ENCODE measurements at places on chromosomes 5 and 9.

GRCh38 chr5:115321309-115321708 is 24.9 kb upstream of the CCDC112 start:
- DNase-seq = no peak

DNA sequence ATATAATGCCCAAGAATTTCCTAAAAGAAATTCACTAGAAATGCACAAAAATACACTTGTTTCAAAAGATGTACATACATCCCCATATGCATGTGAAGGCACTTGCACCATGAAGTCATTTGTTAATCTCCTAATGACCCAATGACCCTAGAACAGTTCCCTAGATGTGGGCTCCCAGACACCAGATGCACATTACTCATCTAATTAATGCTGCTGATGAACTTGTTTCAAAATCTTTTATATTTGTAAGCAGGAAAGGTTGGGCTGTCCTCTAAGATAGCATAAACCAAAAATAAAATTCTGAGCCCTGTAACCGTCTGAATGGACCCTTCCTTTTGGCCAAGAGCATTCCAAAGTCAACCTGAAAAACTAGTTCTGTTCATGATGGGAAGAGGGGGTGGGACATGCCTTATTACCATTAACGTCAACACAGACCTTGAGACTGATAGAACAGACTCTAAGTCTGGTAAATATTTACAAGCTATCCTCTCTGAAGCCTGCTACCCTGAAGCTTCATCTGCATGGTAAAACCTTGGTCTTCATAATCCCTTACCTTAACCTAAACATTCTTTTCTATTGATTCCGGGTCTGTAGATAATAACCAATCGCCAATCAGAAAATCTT is 91.0 kb upstream of the DAPK1 start:
- DNase-seq = no peak

GRCh38 chr9:75414371-75415160 is 326.3 kb downstream of the OSTF1 start:
- DNase-seq = no peak

- no peak for DNase-seq
Observed at GRCh38 chr9:69637817-69638200, 34.4 kb downstream of the APBA1 start.

GRCh38 chr9:38125889-38126288 is 56.9 kb upstream of the SHB start:
- DNase-seq = no peak

DNA sequence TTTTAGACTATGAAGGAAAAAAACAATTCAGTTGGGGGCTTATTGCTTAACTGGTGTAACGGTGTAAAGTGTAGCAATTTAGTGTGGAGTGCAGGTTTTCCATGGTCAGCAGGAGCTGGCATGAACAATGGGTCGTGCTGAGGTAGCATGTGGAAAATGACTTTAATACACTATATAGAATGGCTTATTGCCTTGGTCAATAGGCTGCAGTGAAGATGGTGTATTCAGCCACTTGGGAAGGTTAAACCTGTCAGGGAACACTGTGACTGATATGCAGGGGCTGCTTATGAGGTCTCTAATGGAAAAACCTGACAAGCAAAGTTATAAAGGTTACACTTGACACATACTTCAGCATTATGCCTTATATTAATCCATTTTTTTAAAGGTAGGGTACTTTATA is 764.7 kb upstream of the ARRDC3 start:
- no peak for DNase-seq

DNA sequence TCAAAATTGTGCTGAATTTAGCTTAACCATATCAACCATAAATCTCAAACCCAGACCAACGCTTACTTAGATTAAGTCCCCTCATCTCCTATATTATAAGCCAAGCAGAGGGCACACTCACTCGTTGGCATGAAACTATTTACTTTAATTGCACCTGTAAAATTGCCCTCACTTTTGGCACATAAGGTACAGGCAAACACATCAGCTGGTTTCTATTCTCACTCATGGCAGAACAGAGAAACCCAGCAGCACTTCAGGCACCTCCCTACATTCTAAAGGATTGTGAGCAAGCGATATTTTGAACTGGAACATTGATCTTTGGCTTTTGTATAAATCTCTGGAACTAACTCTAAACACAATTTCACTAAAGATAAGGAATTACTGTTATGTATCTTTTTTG is 845.6 kb upstream of the CDH6 start:
- DNase-seq = no peak

DNA sequence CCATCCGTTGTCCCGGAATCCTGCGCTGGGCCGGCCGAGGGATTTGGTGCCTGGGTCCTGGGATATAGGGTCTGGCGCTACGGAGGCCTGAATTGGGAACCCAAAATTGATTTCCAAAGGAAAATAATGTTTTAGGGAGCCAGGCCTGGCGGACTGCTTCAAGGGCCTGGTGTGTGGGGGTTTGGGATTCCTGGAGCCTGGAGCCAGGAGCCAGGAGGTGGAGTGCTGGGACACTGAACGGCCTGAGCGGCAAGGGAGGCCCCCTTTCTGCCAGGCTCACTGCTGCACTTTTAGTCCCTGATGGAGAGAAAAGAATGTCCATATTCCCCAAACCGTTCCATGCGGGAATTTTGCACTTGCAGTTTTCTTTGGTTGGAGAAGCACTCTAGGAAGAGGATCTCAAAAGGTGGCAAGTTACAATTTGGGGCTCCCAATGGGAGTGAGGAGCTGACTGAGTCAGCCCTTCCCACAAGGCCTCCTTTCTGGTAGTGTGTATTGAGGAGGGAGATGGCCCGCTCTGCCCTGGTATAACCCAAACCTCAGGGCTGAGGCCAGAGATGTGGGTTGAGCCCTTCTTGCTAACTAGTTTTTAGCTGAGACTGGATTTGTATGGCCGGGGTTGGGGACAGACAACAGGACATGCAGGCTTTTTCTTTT is 2.2 kb downstream of the LMX1B start:
- DNase-seq = no peak

DNA sequence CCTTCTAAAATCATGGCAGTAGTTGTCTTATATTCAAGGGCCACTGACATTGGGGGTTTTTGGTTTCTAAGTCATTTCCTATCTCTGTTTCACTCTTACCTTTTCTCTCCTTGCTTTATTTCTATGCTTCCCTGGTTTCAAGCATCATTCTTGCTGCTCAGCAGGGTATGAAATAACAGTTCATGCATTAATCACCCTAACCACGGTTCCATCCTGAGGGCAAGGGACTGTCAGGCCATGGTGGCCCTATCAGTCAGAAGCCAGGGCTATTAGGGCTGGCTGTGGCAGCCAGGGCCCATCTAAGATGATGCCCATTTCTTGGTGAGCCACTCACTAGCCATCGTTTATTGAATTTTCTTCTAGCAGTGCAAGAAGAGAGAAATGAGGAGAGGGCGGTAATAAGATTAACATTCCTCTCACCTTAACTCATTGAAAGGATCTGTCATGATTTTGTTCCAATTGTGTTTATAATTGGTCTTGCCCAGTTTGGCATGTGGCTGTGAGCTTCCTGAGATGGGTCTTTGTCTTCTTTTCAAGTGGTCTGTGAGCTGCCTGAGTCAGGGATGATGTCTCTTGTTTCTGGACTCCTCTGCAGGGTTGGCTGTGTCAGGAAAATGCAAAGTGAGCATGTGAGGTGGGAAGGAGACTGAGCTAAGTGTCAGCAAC is 45.2 kb downstream of the CYSTM1 start:
- no peak for DNase-seq

- DNase-seq = no peak
Observed at GRCh38 chr5:169307646-169308045, 6.7 kb upstream of the SLIT3 start.

DNA sequence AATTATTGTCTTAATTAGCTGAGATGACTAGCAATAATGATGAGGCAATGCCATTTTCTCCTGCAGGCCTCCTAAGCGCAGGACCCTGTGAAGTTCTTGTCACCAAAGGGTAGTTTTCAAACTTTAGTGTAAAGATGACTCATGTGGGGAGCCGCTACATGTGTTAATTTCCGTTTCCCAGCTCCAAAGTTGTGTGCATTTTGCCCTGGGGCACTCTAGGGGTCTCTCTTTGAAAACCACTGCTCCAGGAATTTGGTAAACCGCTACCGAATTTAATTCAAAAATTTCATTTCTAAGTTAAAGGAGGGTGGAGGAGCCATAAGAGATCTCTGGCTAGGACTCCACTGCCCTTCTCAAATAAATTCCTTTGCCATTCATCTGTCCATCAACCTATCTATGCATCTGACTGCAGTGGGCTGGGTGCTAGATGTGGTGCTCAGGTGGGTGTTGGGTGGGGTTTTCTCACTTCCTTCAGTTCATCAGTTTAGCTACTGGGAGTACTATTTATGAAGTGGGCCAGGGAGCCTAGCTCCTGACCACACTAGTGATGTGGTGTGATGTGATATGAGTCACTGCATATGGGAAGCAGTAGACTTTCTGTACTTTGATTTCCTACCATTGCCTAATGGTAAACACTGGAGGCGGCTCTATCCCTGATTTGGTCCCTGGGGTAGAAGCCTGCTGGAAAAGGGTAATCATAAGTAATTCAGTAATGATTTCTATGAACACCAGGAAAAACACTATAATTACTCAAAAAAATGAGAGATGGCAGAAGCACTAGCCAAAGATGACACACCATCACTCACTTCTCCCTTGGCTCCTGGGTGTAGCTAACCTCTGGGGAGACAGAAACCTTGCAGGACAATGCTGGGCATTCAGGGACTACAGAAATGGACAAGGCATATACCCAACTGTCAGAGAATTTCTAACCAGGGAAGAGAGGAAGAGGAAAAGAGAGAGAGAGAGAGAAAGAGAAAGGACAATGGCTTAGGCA is 4.0 kb upstream of the ZSWIM6 start:
- DNase-seq = no peak

DNA sequence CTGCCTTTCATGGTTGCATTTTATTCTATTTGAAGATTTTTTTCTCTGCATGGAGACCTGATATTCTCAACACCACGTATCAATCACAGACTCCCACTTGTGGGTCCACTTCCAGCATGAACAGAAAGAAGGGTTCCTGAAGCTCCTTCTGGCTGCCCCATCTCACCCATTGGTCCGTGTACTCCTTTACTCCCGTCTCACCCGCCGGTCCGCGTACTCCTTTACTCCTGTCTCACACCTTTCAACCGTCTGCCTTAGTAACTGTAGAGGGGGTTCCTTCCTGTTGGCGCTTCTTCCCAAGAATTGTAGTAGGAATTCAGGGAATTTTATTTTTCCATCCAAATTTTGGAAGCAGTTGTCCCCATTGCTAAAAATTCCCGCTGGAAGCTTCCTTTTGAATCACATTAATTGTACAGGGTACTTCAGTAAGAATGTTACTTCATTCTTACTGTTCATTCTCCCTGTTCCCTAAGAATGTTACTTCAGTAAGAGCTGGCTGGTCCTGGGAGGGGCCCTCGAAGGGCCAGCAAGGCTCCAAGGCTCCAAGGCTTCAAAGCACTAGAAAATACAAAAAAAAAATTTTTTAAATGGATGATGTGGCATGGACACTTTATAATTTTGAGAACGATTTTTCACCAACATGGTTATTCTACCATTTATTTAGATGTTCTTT is 3.9 kb upstream of the LPCAT1 start:
- DNase-seq = no peak

DNA sequence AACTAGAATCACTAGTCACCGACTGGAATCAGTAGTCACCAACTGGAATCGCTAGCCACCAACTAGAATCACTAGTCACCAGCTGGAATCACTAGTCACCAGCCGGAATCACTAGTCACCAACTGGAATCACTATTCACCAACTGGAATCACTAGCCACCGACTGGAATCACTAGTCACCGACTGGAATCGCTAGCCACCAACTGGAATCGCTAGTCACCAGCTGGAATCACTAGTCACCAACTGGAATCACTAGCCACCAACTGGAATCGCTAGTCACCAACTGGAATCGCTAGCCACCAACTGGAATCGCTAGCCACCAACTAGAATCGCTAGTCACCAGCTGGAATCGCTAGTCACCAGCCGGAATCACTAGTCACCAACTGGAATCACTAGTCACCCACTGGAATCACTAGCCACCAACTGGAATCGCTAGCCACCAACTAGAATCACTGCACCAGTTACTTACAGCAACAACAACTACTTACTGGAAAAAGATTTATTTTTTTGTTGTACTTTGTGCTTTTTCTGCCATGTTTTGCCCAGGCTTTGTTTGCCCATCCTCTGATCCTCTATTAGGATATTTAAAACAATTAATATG is 25.7 kb upstream of the FLT4 start:
- DNase-seq = no peak

GRCh38 chr5:43316421-43316820 is 3.2 kb upstream of the HMGCS1 start:
- no peak for DNase-seq

DNA sequence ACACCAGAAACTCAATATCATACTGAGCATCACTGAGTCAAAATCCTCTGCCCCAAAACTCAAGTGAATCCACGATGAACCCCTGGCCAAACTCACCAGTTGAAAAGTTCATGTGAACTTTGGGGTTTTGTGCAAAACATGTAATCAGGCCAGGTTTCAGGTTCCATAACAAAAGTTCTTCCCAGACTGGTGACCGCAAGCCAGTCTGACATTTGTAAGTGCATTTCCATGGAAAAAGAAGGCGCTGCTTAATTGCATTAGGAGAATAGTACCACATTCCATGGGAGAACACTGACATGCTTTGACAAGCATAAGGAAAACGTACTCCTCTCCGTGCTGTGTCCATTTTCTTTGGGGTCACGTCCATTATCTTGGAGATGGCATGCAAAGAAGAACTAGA is 567.0 kb downstream of the BNC2 start:
- no peak for DNase-seq

DNA sequence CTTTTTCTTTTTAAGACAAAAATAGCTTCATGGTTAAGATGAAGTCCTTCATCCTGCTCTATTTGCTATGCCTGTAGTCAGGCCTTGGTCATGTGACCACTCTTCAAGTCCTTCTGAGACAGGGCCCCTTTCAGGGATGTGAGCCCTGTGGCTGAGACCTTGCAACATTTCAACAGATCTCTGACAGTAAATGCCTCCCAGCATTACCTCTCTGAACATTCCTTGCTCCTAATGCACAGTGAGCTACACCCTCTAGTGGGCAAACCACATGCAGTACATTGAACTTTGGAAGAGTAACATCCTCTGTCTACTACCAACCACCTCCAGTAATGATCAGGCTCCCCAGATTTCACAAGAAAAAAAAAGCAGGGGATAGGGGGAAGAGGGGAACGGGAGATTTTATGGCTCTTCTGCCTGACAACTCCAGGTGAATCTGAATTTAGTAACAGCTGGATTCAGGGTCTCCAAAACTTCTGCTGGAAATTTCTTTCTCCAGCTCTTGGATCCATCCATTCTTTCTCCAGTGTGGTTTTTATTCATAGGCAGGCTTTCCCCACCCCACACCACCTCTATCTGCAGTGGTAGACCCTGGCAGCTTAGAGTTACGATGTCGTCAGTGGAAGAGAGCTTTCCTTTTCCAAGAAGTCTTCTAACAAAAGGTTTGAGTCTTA is 8.9 kb upstream of the FBXO38 start:
- DNase-seq = no peak

DNA sequence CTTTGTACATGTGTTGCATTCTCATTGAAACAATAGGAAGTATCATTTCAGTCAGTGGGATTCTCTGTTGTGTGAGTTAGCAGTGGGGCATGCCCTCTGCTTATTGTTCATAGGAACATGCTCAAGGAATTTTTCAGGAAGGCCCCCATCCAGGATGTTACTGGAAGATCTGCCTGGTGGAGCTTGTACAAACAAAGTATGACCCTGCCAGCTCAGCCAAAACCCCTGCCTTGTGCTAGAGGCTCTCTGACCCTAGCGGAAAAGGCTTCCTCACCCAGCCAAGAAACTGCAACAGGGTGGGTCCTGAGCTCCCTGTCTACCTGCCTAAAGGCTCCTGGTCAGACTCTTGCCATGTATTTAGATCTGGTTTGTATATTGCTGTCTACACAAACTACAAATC is 43.2 kb downstream of the MRRF start:
- no peak for DNase-seq

- no peak for DNase-seq
Observed at GRCh38 chr5:88819301-88819999, 63.5 kb downstream of the MEF2C start.
